ENCODE measurements at places on chromosomes 12 and 14.

DNA sequence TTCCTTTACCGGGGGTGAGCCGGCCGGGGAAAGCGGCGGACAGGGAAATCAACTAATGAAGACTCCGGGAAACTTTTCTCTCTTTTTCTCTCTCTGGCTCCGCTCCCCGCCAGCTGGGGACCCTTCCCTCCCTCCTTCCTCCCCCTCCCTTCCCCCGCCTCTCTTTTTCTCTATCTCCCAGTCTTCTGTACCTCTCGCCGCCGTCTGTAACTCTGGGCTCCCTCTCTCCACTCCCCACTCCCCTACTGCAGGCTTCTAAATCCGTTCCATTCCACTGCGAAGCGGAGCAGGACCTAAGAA is 6.9 kb upstream of the HOXC11 start:
- DNase-seq = no peak

- DNase-seq = peak; percentile 95
Measured at GRCh38 chr12:82358200-82359114, at the start of the genes CCDC59 and METTL25. Gene CCDC59 (minus strand): TSS chr12:82358387. CDS start chr12:82358376, 11 bp downstream. Gene METTL25 (plus strand): TSS chr12:82358529. CDS start chr12:82358566, 37 bp downstream.

DNA sequence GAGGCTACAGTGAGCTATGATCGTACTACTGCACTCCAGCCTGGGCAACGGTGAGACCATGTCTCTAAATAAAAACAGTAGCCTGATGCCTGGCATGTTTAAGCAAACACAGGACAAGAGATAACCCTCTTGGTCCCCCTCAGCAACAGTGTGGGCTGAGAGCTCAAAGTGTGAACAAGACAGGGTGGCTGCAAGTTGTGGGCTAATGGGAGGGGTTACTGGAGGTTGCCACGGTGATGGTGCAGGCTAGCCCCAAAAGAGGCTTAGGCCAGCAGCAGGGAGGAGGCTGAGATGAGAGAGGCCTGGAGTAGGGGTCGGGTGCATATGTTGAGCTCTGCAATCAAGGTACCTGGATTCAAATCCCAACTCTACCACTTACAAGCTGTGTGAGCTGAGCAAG is 3.4 kb upstream of the LGMN start:
- DNase-seq = no peak

- no peak for DNase-seq
Measured at GRCh38 chr14:68703093-68703492, 89.8 kb downstream of the ZFP36L1 start.

- no peak for DNase-seq
Measured at GRCh38 chr12:9940375-9940774, 8.2 kb upstream of the CLEC2A start.

DNA sequence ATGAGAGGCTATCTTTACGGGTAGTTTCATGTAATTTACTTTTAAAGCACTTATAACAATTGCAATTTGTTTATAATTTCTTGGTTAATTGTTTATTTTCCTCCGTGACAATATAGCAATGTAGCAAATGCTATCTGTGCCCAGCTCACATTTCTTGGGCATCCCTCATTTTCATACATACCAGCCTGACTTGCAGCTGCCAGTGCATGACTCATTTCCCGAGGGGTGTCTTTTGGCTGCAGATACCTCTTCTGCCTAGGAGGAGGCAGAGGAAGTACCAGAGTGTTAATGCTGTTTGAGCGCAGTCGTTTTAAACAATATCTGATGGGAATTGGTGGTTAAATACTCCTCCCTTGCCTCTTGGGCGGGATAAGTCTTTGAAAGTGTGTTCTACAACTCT is 104.2 kb upstream of the ABCD2 start:
- DNase-seq = no peak

DNA sequence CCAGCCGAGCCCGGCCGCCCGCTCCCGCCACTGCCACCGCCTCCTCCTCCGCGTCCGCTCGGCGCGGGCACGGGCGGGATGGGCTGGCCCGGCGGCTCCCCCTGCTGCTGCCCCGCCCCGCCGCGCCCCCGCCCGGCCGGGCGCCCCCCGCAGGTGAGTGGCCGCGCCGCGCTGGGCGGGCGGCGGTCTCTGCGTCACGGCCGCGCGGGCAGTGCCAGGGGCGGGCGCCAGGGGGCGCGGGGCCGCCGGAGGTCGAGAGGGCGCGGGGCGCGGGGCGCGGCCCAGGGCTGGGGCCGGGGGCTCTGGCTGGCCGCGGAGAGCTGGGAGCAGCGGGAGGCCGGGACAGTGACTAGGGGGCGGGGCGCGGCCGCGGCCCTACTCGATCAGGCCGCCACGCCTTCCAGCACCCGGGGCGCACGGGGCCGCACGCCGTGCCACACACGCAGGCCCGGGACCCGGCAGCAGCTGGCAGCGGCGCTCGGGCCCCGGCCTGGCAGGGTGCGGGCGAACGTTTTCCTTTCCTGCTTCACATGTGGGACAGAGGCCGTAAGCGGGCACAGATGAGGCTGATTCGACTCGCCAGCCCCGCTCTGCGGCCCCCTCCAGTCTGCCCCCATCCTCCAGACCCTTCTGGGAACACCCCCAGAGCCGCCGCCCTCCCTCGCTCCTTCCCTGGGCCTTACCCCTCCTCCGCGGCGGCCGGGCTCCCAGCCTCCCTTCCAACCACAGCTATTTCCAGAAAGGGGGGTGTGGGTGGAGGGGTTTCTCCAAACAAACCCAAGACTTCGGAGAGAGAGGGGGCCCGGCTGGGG is 2.4 kb upstream of the TNS2 start:
- DNase-seq = peak; percentile 62

DNA sequence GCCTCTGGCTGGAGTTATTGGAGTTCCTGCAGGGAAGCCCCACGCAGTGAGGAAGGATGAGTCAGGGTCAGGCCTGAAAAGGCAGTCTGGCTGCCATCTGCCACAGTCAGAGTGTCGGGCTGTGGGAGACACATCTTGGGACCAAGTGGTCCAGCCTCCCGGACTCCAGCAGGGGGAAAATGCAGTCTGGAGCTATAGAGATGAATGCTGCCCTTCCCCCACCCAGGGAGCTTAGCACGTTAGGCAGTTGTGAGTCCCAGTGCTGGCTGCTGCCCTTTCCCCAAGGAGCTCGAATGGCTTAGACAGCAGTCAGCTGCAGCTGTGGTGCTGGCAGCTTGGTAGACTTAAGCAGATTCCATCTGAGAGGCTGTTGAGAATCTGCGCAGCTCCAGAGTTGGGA is 8.2 kb upstream of the NTS start:
- no peak for DNase-seq

DNA sequence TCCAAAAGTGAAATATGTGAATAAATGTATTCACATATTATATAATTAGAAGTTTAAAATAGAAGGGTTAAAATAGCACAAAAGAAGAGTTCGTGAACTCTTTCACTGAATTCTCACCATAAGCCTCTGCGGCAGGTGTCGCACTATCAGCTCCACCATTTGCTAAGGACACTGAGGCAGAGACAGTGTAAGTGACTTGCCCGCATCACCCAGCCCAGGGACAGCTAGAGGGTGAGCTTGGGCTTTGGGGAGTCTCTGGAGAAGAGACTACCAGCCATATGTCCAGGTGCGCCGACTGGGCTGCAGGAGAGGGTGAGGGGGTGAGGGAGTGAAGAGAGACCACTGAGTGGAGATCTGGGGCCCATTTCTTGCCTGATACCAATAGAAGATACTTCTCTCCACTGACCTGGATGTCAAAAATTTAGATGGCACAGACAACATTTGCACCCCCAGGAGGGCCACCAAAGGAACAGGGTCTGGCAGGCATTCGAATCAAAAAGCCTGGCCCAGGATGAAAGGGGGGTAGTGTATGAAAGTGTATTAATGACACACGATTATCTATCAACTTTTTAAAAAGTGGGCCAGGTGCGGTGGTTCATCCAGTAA is 28.5 kb downstream of the FAIM2 start:
- DNase-seq = no peak

- DNase-seq = no peak
Measured at GRCh38 chr14:68849416-68849815, 56.5 kb upstream of the ZFP36L1 start.

DNA sequence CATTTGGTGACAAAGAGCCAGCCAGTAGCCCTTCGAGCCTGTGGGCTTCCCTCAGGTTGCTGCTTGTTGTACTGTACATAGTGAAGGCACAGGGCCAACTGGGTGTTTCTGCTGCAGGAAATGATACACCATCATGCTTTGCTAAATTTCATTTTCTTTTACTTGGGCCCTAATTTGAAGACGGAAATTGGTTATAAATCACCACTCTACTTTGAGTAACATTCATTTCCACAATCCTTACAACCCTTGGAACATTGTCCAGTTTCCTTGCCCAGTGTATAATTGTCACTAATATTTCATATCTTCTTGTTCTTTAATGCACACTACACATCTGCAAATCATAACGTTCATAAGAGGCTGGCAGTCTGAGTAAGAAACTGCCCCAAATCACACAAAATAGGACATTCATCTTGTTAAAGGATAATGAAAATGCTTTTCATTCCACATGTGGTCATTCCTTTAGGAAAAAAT is 30.2 kb downstream of the MSRB3 start:
- no peak for DNase-seq

GRCh38 chr12:64400041-64400440 is 4.2 kb upstream of the XPOT start:
- no peak for DNase-seq

GRCh38 chr14:55416866-55417265 is 5.2 kb upstream of the ATG14 start:
- no peak for DNase-seq

GRCh38 chr12:80359703-80360102 is 84.3 kb upstream of the PTPRQ start:
- DNase-seq = no peak

GRCh38 chr14:28361486-28361885 is 405.1 kb upstream of the FOXG1 start:
- DNase-seq = no peak

DNA sequence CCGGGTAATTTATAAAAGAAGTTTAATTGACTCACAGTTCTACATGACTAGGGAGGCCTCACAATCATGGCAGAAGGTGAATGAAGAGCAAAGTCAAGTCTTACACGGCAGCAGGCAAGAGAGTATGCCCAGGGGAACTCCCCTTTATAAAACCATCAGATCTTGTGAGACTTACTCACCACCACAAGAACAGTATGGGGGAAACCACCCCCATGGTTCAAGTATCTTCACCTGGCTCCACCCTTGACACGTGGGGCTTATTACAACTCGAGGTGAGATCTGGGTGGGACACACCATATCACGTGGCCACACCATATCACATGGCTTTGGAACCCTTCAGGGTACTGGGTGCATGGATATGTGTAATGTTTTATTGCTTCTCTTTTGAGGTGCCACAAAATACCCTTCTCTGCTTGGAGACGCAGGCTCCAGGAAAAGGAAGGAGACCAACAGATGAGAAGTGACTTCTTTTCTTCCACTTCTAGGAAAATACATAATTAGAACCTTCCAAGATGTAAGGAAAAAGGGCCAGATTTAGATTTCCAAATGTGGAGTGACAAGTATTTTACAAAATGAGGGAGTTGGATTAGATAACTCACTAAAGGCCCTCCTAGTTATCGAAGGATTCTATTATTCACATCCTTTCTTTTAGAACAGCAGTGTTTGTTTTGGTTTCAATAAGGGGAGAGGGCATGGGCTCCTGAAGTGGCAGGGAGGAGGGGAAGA is 33.1 kb upstream of the ETFBKMT start:
- DNase-seq = no peak

DNA sequence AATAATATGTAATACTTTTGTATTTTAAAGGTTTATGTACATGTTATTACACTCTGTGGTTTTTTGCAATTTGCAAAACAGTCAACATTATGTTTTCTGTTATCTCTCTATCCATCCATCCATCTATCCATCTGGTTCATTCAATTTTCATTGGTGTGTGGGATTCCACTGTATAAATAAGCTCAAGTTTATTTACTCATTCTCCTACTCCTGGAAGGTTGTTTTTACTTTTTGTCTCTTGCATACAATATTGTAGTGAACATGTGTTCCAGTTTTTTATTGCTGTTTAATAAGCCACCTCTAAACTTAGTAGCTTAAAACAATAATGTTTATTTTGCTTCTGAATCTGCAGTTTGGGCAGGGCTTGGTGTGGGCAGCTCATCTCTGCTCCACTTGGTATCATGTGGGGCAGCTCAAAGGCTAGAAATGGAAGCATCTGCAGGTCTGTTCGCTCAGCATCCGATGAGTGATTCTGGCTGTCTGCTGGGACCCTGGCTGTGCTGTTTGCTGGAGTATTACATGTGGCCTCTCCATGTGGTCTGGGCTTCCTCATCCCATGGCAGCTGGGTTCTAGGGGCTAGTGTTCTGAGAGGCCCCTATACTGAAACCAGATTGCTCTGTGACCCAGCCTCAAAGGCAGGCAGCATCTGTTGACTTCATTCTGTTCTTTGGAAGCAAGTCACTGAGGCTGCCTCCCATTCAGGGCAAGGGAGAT is 98.8 kb downstream of the SLC25A47 start:
- DNase-seq = no peak

DNA sequence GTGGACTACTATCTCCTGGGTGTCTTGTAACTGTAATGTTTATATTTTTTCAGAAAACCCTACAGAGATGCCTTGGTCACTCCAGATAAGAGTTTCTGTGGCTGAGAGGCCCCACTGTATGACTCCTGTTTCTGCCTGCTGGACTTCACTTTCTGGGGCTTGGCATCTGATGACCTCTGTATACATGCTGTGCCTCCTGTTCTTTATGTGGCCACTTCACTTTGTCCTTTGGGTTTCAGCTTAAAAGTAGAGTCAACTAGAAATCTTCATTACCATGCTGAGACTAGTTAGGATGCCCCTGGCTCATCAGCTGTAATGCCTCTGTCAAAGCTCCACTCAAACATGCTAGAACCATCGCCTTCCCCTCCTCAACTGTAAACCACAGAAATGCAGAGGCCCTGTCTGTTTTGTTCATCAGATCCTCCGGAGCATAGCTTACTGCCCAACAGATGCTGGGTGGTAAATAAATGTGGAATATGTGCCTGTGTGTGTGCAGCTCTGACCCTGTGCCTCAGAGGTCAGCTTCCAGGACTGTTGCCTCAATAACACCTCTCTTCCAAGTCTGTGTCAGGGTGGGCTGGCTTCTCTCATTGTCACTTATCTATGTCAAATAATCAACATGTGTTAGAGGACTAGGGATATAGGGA is 25.5 kb downstream of the ZNF664 start:
- DNase-seq = no peak

DNA sequence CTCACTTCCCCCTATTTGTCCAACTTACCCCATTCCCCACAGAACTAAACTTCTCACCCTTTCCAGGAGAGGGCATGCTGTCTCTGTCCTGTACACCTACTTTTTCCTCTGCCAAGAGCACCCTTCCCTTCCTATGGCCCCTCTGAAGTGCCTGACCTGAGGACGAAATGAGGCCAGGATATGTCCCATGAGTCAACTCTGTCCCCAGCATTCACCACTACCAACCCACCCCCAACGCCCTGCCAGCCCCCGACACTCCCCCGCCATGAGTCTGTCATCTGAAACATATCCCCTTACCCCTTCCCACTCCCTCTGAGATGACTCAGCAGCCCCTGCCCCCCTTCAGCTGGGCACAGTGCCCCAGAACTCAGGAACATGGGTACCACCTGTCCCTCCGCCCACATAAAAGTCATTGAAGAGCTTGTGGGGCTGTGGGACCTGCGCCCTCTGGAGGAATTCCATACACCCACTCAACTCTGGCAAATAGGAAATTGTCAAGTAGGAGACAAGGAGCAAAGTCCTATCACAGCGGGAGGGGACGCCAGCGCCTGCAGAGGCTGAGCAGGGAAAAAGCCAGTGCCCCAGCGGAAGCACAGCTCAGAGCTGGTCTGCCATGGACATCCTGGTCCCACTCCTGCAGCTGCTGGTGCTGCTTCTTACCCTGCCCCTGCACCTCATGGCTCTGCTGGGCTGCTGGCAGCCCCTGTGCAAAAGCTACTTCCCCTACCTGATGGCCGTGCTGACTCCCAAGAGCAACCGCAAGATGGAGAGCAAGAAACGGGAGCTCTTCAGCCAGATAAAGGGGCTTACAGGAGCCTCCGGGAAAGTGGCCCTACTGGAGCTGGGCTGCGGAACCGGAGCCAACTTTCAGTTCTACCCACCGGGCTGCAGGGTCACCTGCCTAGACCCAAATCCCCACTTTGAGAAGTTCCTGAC is 26.3 kb downstream of the ITGA7 start:
- DNase-seq = no peak

All from stimulated activated CD8-positive, alpha-beta memory T cell treated with anti-CD3 and anti-CD28 coated beads, Interleukin-12 subunit alpha, Interleukin-12 subunit beta, amount 100 ng/mL, for 4 hours (primary cell).